ENCODE measurements at places on chromosomes 3 and 15. TPM values are rescaled to one million over a fixed set of nuclear protein-coding genes. Genes with fewer than 3 reads are reported as not detected.

DNA sequence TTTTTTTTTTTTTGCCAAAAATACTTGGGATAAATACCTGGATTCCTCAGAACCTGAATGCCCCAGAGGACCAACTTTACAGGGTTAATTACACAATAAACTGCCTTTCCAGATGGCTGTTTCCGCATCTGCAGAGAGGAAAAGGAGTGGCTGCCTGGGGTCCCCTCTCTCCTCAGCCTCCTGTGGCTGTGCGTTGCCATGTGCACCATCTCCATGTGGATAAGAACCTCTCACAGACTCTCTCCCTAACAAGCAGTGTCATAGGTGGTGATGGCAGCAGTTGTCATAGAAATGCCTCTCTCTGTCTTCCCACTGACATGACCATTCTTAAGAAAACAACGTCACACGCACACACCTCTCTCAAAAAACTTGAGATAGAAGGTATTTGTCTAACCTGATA, 179.4 kb downstream of the RPLP1 start:
- no peak for DNase-seq
- no peaks in the 10 kb centered on the region for H3K36me3 ChIP-seq
- H3K27ac ChIP-seq = no peak overlapping the region

DNA sequence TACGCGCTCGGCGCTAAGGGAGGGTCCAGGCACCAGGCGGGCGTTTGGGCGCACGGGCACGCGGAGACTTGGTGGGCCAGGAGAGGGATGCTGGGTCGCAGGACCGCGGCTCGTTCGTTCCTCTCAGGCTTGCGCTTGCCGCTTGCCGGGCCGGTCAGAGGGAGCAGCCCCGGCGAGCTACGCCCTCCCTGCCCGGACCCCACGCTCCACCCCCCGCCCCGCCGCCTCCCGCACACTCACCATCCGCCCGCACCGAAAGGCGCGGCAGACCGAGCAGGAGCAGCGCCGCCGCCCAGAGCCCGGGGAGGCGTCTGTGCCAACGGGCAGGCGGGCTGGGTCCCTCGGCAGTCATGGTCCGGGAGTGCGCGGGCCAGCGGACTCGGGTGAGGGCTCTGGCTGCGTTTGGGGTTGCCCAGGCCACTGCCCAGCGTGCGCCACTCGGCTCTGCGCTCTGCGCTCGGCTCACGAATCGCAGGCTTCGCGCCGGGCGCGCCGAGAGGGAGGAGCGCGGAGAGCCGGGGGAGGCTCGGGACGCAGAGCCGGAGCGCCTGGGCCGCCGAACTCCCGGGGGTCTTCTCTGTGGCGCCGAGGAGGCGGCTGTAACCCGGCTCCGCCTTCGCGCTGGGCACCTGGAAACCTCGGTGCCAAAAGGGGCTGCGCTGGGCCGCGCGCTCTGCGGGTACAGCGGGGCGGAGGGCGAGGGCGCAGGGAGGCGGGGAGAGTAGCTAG, at the start of gene SUSD5:
SUSD5 (minus strand) TSS at position 365 of the 729 bp plus-strand sequence; CDS start at position 352, 13 bp downstream.
- no peaks in the 10 kb centered on the region for H3K27me3 ChIP-seq
- no peaks in the 10 kb centered on the region for H3K36me3 ChIP-seq
- H3K27ac ChIP-seq = peak within 1 kb of the TSS; percentile 38
- H3K4me3 ChIP-seq = peak within 1 kb of the TSS; percentile 47
- H3K4me1 ChIP-seq = peaks cover 3% of the 10 kb centered on the region
- peak; percentile 41 for DNase-seq

- no peak for DNase-seq
- no peaks in the 10 kb centered on the region for H3K4me1 ChIP-seq
- H3K27ac ChIP-seq = no peak overlapping the region
- no peak overlapping the region for H3K4me3 ChIP-seq
- no peaks in the 10 kb centered on the region for H3K36me3 ChIP-seq
Observed at GRCh38 chr15:50411870-50412269, 12.3 kb upstream of the USP8 start.

DNA sequence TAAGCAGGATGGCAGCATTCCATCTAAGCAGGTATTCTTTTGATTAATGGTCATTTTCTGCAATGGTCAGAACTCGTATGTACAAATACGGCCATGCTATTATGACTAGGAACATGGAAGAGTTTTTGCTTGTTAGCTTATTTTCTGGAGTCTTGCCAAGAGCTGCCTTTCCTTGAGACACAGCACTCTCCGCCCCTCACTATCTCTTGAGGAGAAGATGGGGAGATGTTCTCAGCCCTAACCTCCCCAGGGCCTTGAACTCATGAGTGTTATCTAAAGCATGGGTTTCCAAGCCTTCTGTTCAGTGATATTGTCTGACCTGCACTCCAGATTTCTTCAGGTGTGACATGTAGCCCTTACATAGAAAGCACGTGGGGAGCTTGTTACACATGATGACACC, 65.9 kb upstream of the ACTC1 start:
- no peaks in the 10 kb centered on the region for H3K36me3 ChIP-seq
- H3K4me1 ChIP-seq = no peaks in the 10 kb centered on the region
- no peak for DNase-seq
- H3K27ac ChIP-seq = no peak overlapping the region

DNA sequence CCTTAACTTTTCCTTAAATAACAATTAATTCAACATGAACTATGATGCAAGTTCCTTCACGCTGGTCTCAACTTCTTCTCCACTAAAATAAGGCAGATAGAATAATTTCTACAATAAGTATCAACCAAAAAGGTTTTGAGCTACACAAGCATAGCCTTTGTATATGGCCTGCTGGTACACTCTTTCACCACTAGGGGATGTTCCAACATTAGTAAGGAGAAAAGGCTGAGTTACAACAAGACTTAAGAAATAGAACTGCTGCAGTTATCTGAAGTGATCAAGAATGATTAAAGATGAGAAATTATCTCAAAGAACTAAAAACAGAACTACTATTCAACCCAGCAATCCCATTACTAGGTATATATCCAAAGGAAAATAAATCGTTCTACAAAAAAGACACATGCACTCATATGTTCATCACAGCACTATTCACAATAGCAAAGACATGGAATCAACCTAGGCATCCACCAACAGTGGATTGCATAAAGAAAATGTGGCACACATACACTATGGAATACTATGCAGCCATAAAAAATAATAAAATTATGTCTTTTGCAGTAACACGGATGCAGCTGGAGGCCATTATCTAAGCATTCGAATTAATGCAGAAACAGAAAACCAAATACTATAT, 14.4 kb downstream of the ATP13A3 start:
- H3K27me3 ChIP-seq = no peaks in the 10 kb centered on the region
- H3K4me1 ChIP-seq = no peaks in the 10 kb centered on the region
- H3K27ac ChIP-seq = no peak overlapping the region
- H3K36me3 ChIP-seq = no peaks in the 10 kb centered on the region
- H3K4me3 ChIP-seq = no peak overlapping the region
- peak; percentile 49 for DNase-seq

ACVR2B gene
- total RNA-seq = 22.9 TPM

Data from testis (tissue), 5 donors.